ENCODE measurements at places on chromosomes 7 and 10.

- DNase-seq = peak; percentile 49
These were observed at the start of gene CALY for GRCh38 chr10:133336577-133337369. CALY (minus strand) TSS chr10:133336896; CDS start chr10:133328989, 7,907 bp downstream.

DNA sequence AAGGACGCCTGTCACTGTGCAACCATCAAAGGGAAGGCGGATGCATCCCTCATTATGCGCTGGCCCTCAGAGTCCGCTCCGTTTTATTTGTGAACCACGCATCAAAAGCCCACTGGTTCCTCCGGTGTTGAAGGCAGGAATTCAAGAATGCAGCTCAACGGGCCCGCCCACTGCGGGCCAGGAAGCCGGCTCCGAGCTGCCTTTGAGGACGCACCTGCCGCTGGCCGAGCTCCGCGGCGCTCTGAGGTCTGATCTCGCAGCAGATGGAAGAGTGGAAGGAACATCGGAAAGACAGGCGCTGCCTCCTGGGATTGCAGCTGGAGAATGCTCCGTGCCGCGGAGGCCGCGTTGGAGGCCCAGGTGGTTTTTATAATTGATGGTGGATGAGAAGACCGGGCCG is 56.9 kb upstream of the ADGRA1 start:
- DNase-seq = no peak

GRCh38 chr10:22712956-22713852 is 1.2 kb downstream of the PIP4K2A start:
- DNase-seq = peak; percentile 5

DNA sequence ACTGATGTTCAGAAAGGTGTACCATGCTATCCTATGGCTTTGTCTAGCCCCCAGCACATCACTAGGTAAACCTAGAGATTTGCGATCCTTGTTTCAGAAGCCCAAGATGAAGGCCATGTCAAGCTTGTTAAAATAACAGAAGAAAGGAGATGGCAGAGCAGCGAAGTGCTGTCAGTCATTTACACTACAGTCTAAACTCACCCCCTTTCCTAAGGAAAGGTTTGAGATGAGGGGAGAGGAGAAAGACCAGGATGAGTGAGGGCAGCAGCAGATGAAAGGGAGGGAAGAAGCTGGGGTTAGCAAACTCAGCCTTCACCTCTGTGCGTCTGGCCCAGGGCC is 74.8 kb downstream of the PROSER2 start:
- DNase-seq = no peak

DNA sequence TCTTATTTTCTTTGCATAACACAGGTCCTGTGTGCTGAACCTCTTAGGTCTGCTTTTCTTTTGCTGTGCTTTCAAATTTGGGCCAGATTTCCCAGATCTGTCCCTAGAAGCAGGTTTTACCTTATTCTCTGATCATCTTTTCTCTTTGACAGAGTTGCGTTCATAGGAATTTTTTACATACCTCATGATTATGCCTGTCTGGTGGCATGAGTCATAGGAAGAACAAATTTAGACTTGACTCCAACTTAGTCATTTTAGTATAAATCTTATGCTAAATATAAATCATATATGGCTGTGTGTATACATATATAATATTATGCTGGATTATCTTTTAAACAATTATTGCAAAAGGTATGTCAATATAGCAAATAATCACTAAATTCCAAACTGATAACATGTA is 1038.9 kb downstream of the GRM8 start:
- no peak for DNase-seq

GRCh38 chr7:101898106-101898505 is 80.7 kb downstream of the CUX1 start:
- no peak for DNase-seq

DNA sequence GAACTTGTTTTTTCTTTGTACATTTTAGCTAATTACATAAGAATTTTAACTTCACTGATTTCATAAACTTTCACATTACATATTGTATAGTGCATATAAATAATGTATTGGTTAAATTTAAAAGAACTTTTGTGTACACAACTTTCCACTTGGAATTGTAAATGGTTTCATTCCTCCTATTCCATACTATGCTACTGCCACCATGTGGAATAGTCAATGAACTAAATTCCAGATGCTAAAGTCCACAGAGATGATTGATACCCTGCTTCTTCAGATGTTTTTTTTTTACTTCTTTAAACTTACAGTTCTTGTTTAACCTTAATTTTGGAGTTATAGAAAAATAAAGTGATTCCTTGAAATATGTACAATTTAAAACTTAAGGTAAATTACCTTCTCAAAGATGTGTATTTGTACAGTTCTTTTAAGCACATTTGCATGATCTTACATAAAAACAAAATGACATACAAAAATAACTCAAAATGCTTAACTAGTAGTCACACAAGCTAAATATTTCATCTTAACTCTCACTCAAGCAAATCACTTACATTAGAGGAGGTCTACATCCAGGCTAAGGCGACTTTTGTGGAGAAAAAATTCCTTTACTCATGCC is 247.6 kb upstream of the HGF start:
- no peak for DNase-seq

GRCh38 chr10:98436704-98437103 is 10.0 kb downstream of the HPS1 start:
- DNase-seq = no peak

GRCh38 chr7:3207387-3207902 is 93.6 kb upstream of the SDK1 start:
- DNase-seq = no peak

- no peak for DNase-seq
These were observed 58.5 kb downstream of the BLNK start for GRCh38 chr10:96212911-96213310.

- no peak for DNase-seq
These were observed 9.0 kb upstream of the ADCYAP1R1 start for GRCh38 chr7:31043051-31043471.

DNA sequence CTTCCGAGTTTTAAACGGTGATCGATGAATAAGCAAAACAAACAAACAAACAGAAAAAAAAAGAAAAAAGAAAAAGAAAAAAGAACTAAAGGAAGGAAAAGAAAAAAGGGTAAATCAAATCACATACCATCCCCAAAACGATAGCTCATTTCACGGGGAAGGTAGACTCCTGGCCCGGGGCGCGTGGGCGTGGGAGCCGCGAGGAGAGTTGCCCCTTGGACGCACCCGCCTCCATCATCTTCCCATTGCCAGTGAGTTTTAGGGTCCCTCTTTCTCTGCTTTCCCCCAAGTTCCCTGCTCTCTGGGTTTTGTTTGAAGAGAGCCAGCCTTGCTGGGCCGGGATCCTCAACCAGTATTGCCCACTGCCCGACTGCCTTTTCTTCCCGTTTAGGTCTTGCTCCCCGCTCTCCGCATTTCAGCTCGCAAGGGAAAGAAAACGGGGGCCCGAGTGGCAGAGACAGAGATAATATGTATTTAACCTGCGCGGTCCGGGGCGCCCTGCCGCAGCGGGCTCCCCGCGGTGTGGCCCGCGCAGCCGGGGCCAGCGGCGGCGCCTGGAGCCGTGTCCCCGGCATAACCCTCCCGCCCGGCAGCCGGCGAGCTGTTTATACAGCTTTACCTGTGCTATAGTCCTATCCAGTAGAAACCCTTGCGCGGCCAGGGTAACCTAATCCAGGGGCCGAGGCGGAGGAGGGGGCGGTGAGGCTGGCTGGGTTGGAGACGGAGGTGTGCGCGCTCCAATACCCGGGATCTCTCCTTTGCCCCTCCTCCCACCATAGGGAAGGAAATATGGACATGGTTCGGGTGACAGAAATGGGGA is 5.2 kb upstream of the GATA3 start:
- no peak for DNase-seq

DNA sequence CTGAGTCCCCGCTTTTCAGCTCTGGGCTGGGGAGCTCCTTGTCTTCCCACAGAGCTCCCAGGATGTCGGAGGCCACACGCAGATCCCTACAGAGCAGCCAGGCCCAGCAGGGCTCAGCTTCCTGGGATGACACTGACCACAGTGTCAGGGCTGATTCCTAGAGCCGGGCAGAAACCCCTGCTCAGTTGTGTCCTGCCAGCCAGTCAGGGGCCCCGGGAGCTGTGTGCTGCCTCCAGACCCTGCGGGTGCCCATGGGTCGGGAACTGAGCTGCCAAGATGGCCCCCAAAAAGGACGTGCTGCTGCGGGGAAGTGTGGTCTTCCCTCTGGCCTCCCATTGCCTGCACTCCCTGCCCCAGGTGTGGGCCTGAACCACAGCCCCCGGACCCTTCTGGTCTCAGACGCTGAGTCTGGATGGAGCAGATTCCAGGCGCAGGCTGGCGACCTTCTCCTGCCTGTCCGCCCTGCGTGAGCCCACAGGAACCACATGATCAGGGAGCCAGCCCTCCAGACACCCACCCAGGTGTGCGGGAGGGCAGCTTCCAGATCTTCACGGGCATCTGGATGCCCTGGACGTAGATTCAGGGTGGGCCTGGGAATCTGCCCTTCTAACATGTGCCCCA is 217.4 kb downstream of the MAD1L1 start:
- DNase-seq = no peak

GRCh38 chr7:117750612-117751563 is 122.4 kb downstream of the CTTNBP2 start:
- DNase-seq = no peak

- DNase-seq = no peak
These were observed 841.5 kb downstream of the GRM8 start for GRCh38 chr7:126411032-126411820.

All from MG63 (cell line).